Inflammatory macrophage (primary cell): ENCODE measurements at places on chromosomes 4 and X.

- no peak for DNase-seq
Measured at GRCh38 chr4:1415681-1415981, 9.4 kb upstream of the NKX1-1 start.

DNA sequence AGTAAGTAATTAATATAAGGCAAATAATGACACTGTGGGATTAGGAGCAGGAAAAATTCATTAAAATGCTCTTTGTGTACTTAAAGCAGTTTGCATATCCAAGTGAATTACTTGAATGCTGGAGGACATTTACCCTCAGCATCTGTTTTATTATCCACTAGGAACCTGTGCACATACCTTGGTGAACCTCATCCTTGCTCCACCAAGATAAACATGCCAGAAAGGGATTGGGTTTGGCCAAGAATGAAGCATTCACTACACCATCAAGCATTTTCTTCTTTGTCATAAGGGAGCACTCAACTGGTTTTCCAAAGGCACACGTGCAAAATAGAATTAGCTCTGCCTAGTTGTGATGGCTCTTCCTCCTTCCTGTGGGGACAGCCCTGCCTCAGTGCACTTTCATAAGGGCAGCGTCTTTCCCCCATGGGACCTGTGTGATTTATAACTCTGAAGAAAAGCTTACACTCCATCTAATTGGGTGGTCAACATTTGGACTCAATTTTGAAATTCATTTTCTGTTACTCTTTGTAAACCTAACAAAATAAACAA lies 291.7 kb downstream of the USP46 start:
- no peak for DNase-seq

GRCh38 chr4:85455942-85456341 lies 19.0 kb upstream of the ARHGAP24 start:
- DNase-seq, result no peak

DNA sequence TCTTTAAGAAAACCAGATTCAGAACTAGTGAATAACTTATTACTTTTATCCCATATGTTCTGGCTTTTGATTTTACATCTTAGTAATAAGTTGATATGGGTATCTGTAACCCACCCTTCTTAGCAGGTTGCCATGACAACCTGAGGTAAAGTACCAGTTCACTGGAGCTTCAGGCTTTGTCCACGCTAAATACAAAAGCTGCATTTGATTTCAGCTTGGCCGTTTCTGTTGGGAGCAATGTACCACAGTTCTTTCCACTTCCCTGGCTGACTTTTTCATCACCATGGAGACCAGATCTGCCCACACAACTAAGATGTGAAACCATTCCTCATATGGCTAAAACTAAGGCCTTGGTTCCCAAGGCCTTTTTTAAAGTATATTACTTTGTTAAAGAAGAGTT lies 26.1 kb downstream of the KLHL34 start:
- no peak for DNase-seq

DNA sequence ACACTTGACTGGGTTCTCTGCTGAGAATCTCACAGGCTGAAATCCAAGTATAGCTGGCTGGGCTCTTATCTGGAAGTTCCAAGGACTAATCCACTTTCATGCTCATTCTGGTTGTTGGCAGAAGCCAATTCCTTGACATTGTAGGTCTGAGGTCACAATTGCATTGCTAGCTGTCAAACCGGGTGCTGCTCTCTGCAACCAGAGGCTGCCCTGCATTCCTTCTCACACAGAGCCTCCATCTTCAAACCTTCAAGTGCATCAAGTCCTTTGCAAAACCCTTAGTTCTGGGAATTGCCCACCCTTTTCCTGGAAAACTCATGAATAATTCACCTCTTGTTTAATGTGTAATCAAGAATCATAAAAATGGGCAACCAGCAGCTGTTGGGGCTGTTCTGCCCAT lies 404.2 kb downstream of the KCNIP4 start:
- DNase-seq, result no peak

DNA sequence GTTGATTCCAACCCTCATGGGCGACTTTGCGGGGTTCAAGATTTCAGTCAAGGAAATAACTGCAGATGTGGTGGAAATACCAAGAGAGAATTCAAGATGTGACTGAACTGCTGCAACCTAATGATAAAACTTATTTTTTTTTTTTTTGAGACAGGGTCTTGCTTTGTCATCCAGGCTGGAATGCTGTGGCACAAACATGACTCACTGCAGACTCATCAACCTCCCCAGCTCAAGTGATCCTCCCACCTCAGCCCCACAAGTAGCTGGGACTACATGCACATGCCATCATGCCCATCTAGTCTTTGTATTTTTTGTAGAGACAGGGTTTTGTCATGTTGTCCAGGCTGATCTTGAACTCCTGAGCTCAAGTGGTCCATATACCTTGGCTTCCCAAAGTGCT lies 19.5 kb upstream of the WDFY3 start:
- DNase-seq, result no peak

- peak; percentile 84 for DNase-seq
Measured at GRCh38 chrX:48918643-48919340, at the start of gene PIM2. TSS of gene PIM2 (minus strand) at chrX:48919024. CDS start at chrX:48918834, 190 bp downstream.

- DNase-seq, result no peak
Measured at GRCh38 chr4:142656178-142656577, 189.9 kb downstream of the INPP4B start.

- no peak for DNase-seq
Measured at GRCh38 chr4:78166622-78167021, 109.5 kb downstream of the FRAS1 start.

DNA sequence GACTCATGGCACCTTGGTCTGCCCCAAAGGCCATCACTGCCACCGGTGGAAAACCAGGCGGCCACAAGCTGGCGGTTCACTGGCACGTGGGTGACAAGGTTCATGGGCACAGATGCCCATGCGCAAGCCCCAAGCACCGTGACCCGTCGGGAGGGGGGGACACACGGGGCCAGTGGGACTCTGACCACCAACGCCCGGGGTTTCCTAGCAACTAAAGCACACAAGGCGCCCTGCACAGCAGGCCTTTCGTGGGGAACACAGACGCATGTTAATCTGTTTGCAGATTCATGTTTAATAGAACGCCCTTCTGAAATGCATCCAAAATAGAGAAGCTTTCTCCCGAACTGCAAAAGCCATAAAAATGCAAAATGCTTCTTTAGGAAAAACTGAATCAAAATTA lies 43.9 kb downstream of the FAM53A start:
- DNase-seq, result no peak

GRCh38 chr4:41939016-41939626 lies 3.9 kb downstream of the TMEM33 start:
- peak; percentile 88 for DNase-seq

DNA sequence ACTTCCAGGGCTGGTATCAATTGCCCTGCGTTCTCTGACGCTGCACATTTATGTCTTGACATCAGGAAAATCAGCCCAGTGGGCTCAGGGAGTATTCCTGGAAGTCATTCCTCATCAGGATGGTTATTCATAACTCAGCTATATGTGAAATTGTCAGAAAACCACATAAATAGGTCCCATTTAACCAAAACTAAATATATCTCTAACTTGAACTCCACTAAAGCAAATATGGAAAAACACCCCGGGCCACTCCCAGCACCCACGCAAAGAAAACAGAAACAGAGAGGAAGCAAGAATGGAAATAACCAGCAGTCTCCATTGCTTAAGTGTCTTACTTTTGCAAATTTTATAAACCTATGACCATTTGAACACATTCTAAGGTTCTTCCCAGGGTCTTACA lies 112.0 kb downstream of the IRF2 start:
- DNase-seq, result peak; percentile 64

- no peak for DNase-seq
Measured at GRCh38 chr4:99361268-99361898, 8.8 kb upstream of the ADH1C start.

DNA sequence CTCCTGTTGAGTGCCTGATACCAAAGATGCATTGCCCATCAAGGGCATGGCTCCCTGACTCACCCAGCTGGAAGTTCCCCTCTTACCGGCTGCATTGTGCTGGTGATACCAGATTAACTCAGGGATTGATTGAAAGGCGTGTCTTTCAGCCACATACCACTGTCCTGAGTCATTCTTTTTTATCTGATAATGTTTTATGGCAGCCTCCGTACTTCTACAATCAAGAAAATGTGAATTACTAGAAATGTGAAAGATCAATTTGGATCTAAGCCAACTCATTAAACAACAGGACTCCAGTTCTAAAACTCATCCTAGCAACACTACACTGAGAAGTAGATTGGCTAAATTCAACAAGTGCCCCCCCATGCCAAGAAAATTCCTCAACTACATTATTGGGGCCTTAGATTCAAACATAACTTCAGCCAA lies 40.0 kb downstream of the TXK start:
- no peak for DNase-seq

DNA sequence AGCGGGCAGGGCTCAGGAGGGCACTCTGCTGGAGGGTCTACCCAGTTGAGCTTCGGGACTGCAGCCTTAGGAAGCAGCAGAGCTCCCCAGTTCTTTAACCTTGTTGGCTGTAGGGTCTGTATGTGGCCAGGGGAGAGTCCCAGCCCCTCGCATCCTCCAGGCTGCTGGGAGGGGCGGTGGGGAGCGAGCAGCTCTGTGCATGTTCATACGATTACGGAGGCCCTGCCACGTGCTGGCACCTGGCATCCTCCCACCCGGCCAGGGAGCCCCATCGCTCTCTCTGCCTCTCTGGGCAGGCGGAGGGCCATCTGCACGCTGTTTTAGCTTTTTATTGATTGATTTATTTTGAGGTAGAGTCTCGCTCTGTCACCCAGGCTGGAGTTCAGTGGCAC lies 21.2 kb downstream of the NSG1 start:
- no peak for DNase-seq
